ENCODE measurements at places on chromosomes 7 and 10. TPM values are rescaled to one million over a fixed set of nuclear protein-coding genes. Genes with fewer than 3 reads are reported as not detected.

The ZNF107 gene
- 1.9 TPM for total RNA-seq

The DGKI gene
- 15.3 TPM for total RNA-seq

The CLDN3 gene
- total RNA-seq = 0.32 TPM

The DCLRE1C gene
- 7.4 TPM for total RNA-seq

The TBL2 gene
- total RNA-seq = 45.2 TPM

The OR2A1 gene
- not detected for total RNA-seq

The HMX2 gene
- total RNA-seq = not detected

The ZNF503 gene
- total RNA-seq = 26.0 TPM

The ZNF511 gene
- total RNA-seq = 33.0 TPM

The IFIT2 gene
- 3.3 TPM for total RNA-seq

The MYL10 gene
- total RNA-seq = 5.1 TPM

The CHPF2 gene
- 101 TPM for total RNA-seq

The NAT16 gene
- total RNA-seq = not detected

The AKR1E2 gene
- total RNA-seq = 4.9 TPM

The UNCX gene
- total RNA-seq = not detected

The PAX4 gene
- total RNA-seq = not detected

The NPSR1 gene
- total RNA-seq = not detected

The ASB10 gene
- not detected for total RNA-seq

Measured in chondrocyte (in vitro differentiated cells).